ENCODE measurements at places on chromosomes 12 and 14.

GRCh38 chr14:31911160-31911559, 165.9 kb upstream of the ARHGAP5 start:
- no peak for DNase-seq

DNA sequence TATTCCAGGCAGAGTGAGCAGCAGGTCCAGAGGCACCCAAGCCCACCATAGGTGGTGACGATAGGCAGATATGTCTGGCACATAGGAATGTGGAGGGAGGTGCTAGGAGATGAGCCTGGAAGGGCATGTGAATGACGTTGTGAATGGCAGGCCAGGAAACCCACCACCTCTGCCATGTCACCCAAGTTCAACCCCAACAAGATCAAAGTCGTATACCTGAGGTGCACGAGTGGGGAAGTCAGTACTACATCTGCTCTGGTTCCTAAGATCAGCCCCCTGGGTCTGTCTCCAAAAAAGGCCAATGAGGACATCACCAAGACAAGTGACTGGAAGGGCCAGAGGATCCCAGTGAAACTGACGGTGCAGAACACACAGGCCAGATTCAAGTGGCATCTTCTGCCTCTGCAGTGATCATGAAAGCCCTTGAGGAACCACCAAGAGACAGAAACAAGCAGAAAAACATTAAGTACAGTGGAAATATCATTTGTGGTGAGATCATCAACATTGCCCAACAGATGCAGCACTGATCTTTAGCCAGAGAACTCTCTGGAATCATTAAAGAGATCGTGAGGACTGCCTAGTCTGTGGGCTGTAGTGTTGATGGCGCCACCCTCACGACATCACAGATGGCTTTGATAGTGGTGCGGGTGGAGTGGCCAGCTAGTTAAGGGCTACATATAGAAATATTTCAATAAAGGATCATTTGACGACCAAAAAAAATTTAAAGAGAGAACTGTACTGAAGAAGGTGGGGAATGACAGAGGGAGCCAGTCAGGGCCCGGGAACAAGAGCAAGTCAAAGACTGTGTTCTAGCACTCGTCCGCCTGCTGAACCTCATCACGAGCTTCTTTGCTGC, 99.7 kb downstream of the ZFP36L1 start:
- no peak for DNase-seq

GRCh38 chr12:132447327-132447720, 42.6 kb upstream of the FBRSL1 start:
- DNase-seq: no peak

- no peak for DNase-seq
Measured at GRCh38 chr12:114711689-114712152, 27.7 kb upstream of the TBX3 start.

GRCh38 chr14:87131879-87132278, 861.1 kb downstream of the GALC start:
- DNase-seq: no peak

GRCh38 chr14:100762901-100763300, 36.2 kb downstream of the DLK1 start:
- no peak for DNase-seq

All from left ventricle myocardium superior (tissue), 1 donor.